Ovary (tissue), 10 donors: ENCODE measurements at places on chromosomes 7 and 10.

- DNase-seq = no peak
These were observed 354.1 kb downstream of the EXOC4 start for GRCh38 chr7:133606991-133607390.

- peak; percentile 65 for DNase-seq
These were observed 38.7 kb downstream of the GNA12 start for GRCh38 chr7:2805213-2805944.

- no peak for DNase-seq
These were observed 5.7 kb upstream of the HOXA13 start for GRCh38 chr7:27205325-27206280.

DNA sequence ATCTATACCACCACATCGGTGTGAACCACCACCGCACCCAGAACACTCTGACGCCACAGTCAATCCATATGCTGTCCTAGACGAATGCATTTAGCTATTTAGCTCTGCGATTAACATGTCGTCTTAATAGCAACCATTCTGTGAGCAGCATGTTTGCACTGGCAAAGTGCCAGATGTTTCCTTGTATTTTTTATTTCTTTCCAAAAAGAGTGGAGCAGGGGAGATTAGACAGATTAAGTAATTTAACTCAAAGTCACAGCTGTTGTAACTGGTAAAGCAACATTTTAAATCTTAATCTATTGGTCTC, 57.0 kb upstream of the ARL4A start:
- DNase-seq = no peak

- DNase-seq = no peak
These were observed at the start of gene ADAM8 for GRCh38 chr10:133276435-133277201. Gene ADAM8, minus strand, starts transcription at chr10:133276868. Its CDS starts 51 bp downstream, at chr10:133276817.

GRCh38 chr7:31053986-31054385, 1.9 kb downstream of the ADCYAP1R1 start:
- DNase-seq = no peak
